PC-9 (cell line): ENCODE measurements at places on chromosomes 2 and 18. TPM values are rescaled to one million over a fixed set of nuclear protein-coding genes. Genes with fewer than 3 reads are reported as not detected.

Gene TAF4B
- 2.3 and 2.8 TPM in 2 replicates for total RNA-seq

DNA sequence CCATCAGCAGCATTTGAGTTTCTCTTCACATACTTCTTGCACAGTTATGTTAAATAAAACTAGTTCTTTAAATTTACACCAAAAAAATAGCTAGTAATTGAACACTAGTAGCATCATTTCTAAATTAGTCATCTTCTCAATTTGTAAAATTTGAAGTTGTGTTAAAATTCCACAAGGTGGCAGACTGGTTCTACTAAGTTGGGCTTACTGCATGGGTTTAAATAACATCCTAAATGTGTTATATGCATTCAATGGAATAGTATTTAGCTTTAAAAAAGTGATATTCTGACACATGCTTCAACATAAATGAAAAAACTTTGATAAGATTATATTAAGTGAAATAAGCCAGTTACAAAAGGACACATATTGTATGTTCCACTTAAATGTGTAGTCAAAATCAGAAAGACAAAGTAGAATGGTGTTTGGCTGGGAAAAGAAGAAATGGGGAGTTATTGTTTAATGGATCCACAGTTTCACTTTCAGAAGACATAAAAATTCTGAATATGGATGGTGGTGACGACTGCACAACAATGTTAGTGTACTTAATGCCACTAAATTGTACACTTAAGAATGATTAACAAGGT lies 28.7 kb upstream of the RPRD1A start:
- peak; percentile 51 for DNase-seq

DNA sequence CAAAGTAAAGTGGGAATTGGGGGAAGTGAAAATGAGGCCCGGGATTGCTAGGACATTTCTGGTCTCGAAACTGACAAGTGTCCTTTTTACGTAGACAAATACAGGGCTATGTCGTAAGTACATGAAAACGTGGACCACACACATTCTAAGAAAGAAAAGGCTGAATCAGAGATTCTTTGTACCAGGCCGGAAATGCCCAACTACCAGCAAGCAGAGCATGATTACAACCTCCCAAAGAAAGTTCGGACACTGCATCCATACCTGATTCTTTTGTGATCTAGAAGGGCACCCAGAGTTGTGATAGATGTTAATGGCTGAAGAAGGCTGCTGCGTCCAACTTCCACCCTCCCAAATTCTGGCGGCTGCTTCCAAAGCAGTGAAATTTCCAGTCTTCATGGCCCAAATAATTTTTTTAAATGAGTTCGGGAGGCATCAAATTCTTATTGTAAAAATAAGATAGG lies 1.7 kb downstream of the RBMS1 start:
- peak; percentile 10 for DNase-seq

DNA sequence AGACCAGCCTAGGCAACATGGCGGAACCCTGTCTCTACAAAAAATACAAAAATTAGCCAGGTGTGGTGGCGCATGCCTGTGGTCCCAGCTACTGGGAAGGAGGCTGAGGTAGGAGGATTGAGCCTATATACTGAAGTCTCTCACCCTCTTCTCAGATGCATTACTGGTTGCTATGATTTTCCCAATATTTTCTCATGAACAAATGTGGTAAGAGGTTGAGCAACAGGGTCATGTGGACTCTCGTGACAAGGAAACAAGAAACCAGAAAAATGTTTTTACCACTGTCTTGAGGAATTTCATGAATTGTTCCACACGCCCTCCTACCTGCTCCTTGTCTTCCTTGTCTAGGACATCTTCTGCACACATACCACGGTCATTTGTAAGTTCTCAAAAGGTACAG lies 12.4 kb downstream of the LMAN2L start:
- DNase-seq = no peak

- DNase-seq = no peak
Observed at GRCh38 chr18:52343138-52343537, 3.1 kb downstream of the DCC start.

DNA sequence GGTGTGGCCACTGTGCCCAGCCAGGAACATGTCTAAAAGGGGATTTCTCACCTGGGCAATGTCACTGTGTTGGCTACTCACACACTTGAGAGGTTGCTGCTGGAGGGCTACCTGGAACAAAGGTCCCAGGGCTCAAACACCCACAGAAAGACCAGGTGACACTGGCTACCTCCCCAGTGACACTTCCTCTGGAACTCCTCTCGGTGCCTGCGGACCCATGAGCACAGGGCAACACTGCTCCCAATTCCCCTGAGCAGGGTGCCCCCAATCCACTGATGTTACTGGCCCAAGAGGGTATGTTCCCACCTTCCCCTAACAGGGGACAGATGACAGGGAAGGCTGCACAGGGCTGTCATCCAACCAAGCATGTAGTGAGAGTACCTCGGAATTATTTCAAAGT lies 5.8 kb downstream of the NPPC start:
- no peak for DNase-seq
